ENCODE measurements at places on chromosomes 12 and 14. TPM values are rescaled to one million over a fixed set of nuclear protein-coding genes. Genes with fewer than 3 reads are reported as not detected.

The KTN1 gene
- polyA plus RNA-seq = 181 TPM

DNA sequence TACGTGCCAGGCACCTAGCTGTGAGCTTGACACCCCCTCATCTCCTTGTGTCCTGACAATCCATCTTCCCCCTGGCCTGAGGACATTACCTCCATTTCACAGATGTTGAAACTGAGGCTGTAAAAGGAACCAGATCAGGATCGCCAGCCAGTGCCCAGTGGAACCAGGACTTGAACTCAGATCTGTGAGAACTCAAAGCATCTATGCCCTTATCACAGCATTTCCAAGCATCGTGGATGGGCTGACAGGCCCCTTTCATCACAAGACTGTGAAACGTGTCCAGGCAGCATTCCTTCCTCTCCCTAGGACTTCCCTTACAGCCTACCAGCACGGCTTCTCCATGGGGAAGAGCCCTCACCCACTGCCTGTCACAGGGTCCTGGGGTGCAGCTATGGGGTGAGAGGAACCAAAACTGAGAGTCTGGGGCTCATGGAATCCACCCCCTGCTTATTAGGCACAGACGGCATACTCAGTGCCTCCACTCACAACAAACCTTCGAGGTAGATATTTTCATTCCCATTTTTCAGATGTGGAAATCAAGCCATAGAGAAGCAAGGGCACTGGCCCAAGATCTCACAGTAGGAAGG is 26.9 kb downstream of the CMKLR1 start:
- no peak for DNase-seq

The RPL10L gene
- polyA plus RNA-seq = 0.22 TPM

GRCh38 chr12:109606320-109607028 is 32.9 kb downstream of the MVK start:
- no peak for DNase-seq

DNA sequence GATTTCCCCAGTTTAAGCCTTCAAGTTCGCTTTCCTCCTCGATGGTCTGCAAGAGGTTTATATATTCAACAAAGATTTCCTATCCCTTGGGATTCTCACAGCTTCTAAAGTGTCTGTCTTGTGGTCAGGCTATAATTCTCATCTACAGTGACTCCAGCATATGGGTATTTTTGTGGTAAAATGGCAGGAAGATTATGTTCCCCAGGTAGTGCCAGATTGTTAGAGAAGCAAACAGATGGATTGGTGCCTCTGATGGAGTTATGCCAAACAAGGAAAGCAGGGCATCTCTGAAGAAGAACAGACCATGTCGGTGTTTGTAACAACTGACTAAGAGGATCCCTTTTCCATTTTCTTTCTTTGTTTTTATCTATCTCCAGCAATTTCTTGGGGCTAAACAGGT is 5.5 kb upstream of the CCDC175 start:
- DNase-seq = no peak

DNA sequence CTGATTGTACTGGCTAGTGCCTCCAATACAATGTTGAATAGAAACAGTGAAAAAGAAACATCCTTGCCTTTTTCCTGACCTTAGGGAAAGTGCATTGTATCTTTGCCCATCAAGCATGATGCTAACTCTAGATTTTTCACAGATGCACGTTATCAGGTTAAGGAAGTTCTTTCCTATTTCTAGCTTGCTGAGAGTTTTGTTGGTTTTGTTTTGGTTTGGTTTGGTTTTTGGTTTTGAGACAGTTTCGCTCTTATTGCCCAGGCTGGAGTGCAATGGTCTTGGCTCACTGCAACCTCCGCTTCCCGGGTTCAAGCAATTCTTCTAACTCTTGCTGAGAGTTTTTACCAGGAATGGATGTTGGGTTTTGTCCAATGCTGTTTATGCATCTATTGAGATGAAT is 89.0 kb downstream of the BRMS1L start:
- no peak for DNase-seq

The MIP gene
- polyA plus RNA-seq = 0.40 TPM

DNA sequence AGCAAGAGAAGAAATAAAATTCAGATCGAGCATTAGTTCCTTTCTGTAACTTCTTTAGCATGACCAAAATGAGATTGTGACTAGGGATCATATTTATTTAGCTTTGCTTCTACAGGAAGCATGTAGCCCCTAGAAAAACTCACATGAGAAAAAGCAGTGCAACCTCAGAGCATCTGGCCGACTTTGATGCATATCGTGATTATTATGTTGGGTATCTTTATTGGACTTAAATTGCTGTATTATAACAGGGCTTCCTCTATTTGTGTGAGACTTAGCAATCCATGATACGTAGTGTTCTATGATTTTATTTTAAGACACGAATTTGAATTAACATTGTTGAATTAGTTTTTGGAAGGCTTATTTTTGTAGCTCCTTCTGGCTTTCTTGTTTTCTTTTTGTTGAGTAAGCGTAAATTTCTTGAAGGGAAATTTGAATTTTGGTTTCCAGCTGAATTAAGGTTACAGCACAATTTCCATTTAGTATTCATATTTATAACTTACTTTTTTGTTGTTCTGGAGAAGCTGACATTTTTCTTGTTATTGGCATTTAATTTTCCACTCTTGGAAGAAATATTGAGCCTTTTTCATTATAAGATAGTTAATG is 33.9 kb downstream of the WASHC4 start:
- DNase-seq = no peak

- DNase-seq = no peak
These were observed 21.6 kb downstream of the PYM1 start for GRCh38 chr12:55906056-55906455.

DNA sequence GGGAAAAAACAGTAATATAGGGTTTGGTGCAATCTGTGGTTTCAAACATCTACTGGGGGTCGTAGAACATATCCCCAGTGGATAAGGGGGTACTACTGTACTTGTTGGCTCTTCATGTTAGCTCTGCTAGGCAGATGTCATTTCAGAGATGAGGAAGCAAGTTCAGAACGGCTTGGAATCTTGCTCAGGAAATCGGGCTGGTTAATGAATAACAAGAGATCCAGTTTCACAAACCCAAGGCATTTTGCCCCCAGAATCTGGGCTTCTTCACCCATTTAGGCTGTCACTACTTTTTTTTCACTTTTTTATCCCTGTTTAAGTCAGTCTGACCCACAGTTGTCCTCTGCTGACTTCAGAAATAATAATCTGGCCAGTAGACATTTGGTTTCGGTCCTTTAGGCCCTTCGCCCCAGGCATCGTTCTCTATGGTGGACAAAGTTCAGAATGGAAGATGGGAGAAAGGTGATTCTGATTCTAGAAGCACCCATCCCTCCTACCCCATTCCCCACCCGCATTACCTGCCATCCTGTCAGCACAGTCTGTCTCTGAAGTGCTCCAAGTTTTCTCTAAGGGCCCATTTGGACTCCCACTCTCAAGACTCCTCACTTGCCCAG is 4.5 kb downstream of the SUOX start:
- no peak for DNase-seq

- no peak for DNase-seq
These were observed 1.3 kb upstream of the ASCL1 start for GRCh38 chr12:102955926-102956737.

The TAS2R30 gene
- polyA plus RNA-seq = 0.22 TPM

The PDE6H gene
- not detected for polyA plus RNA-seq
